H9 (cell line): ENCODE measurements at places on chromosomes 13 and 19.

DNA sequence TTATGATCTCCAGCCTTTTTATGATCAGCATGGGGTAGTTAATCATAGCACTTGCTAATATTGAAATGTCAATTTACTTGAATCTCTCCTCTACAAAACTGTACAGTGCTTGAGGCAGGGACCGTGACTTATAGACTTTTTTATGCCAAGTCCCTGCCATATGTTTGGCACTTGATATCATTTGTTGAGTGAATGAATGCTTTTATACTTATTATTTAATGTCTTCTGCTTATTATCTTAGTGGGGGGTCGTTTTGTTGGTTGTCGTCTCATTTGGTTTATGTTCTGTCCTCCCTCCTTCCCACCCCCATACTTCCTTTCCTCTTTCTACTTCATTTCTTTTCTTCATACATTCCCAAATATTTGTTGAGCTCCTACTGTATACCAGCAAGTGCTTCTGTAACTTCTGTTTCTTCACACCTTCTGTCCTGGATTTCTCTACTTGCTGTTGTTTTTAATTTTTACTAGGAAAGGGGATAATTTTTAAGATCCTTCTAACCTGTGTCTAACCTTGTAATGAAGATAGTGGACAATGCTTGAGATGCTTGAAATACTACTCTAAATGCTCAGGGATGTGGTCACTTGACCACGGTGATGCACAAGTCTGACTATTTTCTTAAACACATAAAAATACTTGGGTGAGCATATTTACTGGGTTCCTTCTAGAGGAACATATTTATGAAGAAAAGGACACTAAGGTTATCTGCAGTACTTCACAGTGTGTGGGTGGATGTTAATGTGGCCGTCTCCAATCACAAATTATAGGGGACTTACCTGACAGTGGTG lies 223.8 kb downstream of the TDRD3 start:
- no peaks in the 10 kb centered on the region for H3K27me3 ChIP-seq
- no peak for DNase-seq

DNA sequence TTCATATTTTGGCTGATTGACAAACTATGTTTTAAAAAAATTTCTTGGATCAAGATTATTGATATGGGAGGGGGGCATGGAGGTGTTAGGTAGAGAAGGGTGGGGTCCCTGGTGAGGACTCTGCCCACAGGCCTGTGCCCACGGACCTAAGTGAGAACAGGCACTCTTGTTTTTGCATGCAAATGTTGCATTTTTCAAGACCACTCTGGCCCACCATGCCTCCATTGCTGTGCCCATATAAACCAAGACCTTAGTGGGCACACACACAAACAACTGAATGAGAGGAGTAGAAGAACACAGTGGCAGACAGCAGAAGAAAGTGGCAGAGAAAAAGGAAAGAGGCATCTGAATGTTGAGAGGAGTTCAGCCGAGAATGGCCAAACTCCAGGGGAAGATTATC lies 69.6 kb upstream of the ZNF98 start:
- no peak overlapping the region for H3K4me3 ChIP-seq
- DNase-seq = no peak
- H3K4me1 ChIP-seq = no peaks in the 10 kb centered on the region
- no peak overlapping the region for H3K27ac ChIP-seq

- H3K4me3 ChIP-seq = no peak overlapping the region
- no peak overlapping the region for H3K27ac ChIP-seq
- no peaks in the 10 kb centered on the region for H3K27me3 ChIP-seq
- no peak for DNase-seq
Measured at GRCh38 chr19:15374105-15374651, 5.4 kb downstream of the AKAP8 start.

DNA sequence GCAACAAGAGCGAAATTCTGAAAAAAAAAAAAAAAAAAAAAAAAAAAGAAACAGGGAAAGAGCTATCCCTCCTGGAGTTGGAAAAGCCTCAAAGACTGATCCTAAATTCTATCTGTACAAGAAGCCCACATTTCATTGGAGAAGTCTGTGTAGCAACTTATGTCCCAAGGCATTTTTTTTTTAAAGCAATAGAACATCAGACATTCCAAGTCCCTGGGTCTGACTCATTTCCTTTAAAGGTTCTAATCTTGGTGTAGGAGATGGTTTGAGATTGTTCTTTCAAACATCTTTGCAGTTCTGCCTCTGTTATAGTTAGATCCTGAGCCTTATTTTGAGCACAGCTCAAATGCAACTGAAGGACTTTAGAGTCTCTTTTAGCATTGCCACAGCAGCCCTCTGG lies 706.5 kb upstream of the MIR17HG start:
- no peaks in the 10 kb centered on the region for H3K4me1 ChIP-seq
- no peaks in the 10 kb centered on the region for H3K27me3 ChIP-seq
- peaks cover 7% of the 10 kb centered on the region for H3K36me3 ChIP-seq
- DNase-seq = no peak
- H3K4me3 ChIP-seq = no peak overlapping the region

DNA sequence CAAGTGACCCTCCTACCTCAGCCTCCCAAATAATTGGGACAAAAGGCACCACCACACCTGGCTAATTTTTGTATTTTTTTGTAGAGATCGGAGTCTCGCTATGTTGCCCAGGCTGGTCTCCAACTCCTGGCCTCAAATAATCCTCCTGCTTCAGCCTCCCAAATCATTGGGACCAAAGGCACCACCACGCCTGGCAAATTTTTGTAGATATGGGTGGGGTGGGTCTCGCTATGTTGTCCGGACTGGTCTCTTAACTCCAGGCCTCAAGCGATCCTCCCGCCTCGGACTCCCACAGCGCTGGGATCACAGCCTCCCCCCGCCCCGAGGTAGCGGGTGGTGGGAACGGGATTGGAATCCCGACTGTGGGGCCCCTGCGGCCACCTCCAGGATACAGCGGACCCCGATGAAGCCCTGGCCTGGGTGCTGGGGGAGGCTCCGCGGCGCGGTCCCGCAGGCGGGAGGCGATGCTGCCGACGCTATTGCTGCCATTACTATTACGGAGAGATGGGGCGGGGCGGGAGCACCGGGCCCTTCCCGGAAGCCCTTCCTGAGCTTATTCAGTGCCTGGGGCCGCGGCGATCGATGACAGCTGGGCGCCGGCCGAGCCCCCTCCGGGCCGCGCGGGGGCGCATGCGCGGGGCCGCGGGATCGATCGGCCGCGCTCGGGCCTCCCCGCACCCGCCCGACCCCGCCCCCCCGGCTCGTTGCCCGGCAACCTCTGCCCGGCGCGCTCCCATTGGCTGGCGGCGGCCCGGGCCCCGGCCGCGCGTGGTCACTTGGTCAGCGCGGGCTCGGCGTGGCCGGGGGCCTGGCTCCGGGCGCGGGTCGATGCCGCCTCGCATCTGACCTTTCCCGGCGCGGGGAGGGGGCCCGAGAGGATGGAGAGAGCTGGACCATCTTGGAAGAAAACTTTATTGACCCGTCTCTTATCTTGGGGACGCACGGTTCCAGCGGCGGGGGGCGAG lies 27.9 kb upstream of the ONECUT3 start:
- H3K4me1 ChIP-seq = no peaks in the 10 kb centered on the region; the same call in 1 of the 2 replicates
- H3K4me3 ChIP-seq = peak overlapping the region; percentile 74
- no peaks in the 10 kb centered on the region for H3K36me3 ChIP-seq
- H3K27ac ChIP-seq = no peak overlapping the region

DNA sequence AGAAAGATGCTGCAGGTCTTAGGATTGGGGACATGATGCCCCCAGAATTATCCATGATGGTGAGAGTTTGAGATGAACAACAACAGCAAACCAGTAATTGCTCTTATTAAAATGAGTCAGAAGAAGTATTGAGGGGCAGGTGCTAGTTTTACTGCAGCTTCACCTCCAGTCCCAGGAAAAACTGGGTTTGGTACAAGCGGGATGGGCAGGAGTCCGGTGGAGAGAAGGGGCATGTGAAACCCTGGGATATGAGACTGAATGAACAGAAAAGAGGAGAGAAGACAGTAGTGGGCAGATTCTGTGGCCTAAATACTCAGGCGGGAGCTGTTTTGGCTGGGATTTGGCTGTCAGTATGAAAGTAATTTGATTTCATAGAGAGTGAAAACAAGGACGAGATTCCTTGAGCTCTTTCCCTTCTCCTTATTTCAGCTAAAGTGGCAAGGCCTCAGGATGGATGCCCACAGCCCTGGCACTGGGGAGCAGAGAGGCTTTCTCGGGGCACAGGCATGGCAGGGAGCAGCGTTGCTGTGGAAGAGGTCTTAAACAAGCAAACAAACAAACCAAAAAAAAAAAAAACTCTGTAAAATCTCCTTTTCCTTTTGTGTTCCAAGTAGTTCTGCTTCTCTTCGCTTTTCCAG lies 30.7 kb downstream of the NFIX start:
- no peak for DNase-seq
- peak overlapping the region; percentile 67; the same call in 2 of the 3 replicates for H3K4me3 ChIP-seq
- H3K27me3 ChIP-seq = peaks cover 70% of the 10 kb centered on the region
- no peaks in the 10 kb centered on the region for H3K36me3 ChIP-seq

DNA sequence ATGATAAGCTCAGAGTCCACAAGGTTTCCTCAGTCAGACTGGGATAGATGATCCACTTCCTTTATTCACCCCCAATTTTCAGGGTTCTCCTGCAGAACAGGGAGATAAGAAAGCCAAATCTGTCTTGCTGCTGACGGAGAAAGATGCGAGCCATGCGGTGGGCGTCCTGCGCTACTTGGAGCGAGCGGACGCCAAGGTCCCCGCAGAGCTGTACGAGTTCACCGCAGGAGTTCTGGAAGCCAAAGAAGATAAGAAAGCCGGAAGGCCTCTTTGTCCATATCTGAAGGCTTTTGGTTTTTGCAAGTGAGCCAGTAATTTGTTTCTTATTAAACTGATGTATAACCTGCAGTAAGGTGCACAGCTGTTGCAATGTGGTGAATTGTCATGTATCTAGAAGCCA lies 66.7 kb downstream of the SLC7A9 start:
- no peaks in the 10 kb centered on the region for H3K4me1 ChIP-seq
- no peak overlapping the region for H3K4me3 ChIP-seq
- no peak overlapping the region for H3K27ac ChIP-seq
- H3K36me3 ChIP-seq = no peaks in the 10 kb centered on the region
- no peaks in the 10 kb centered on the region for H3K27me3 ChIP-seq
